Right ventricle myocardium superior (tissue), 1 donor: ENCODE measurements at places on chromosomes 1 and 21. TPM values are rescaled to one million over a fixed set of nuclear protein-coding genes. Genes with fewer than 3 reads are reported as not detected.

DNA sequence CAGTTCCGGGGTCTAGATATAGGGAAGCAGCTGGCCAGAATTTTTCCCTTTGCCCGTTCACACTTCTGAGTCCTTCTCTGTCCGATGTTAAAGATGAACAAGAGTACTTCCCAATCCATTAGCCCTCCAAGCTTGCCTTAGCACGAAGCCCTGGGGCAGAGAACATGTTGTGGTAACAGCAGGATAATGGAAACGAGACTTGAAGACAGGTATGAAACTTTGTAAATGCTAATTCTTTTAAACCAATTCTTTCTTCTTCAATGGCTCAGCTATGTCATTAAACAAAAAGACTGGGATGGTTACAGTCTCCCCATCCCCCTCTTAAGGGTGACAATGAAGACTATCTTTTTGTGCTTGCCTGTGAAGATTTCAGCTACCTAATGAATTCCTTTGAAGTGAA, 218.5 kb downstream of the PLA2G4A start:
- no peak for DNase-seq

GRCh38 chr1:93546162-93546863, 98.4 kb downstream of the FNBP1L start:
- DNase-seq = no peak

DNA sequence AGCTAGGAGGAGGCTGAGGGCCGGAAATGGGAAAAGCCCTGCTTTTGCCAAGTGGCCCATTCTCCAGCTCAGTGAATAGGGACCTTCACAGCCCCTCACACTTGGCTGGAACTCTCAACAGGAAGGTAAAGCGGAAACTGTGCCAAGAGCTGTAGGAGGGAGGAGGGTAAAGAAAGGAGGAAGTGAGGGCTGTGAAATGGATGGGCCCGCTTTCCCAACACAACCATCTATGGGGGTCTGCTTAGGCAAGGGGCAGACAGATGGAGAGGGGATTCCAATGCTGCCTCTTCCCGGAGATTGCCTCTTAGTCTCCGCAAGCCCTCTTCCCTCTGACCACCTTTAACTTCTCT, 5.2 kb downstream of the INKA2 start:
- no peak for DNase-seq

- DNase-seq = no peak
These were observed 67.7 kb downstream of the NAV1 start for GRCh38 chr1:201606623-201607022.

- peak; percentile 17 for DNase-seq
These were observed at the start of gene ANKRD65 for GRCh38 chr1:1421147-1421906. ANKRD65 (minus strand) TSS chr1:1421276; CDS start chr1:1421005, 271 bp downstream.

DNA sequence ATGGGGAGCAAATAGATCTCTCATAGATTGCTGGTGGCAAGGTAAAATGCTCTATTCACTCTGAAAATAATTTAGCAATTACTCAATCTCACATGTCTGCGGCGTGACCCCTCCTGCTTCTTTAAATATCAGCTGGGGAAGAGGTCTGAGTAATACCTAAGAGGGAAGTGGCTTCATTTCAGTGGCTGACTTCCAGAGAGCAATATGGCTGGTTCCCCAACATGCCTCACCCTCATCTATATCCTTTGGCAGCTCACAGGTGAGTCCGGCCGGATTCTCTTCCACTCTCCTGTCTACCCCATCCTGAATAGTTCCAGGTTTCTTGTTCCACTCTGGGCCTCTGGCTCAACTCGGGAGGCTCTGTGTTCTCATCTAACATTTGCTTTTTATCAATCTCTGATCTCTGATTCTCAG, at the start of gene SLAMF7:
Gene SLAMF7, plus strand, starts transcription at position 150 of the 414 bp plus-strand sequence. Its CDS starts 55 bp downstream, at position 205.
- peak; percentile 42 for DNase-seq

DNA sequence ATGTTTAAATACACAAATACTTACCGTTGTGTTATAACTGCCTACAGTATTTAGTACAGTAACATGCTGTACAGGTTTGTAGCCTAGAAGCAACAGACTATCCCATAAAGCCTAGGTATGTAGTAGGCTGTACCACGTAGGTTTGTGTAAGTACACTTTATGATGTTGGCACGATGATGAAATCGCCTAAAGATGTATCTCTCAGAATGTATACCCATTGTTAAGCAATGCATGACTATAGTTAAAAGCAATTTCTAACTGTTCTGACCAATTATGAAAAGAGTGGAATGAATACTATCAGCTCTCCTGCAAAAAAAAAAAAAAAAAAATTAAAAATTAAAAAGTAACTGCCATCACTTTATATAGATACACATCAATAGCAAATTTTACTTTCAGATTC, 11.4 kb downstream of the HP1BP3 start:
- no peak for DNase-seq

Gene S100A13
- total RNA-seq = 153 TPM

GRCh38 chr21:16205527-16205926, 475.7 kb downstream of the USP25 start:
- no peak for DNase-seq

DNA sequence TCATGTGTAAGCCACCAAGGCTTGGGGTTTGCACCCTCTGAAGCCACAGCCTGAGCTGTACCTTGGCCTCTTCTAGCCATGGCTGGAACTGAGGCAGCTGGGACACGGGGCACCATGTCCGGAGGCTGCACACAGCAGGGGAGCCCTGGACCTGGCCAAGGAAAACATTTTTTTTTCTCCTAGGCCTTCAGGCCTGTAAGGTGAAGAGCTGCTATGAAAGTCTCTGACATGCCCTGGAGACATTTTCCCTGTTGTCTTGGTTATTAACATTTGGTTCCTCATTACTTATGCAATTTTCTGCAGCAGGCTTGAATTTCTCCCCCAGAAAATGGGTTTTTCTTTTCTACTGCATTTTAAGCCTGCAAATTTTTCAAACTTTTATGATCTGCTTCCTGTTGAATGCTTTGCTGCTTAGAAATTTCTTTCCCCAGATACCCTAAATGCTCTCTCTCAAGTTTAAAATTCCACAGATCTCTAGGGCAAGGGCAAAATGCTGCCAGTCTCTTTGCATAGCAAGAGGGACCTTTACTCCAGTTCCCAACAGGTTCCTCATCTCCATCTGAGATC, 295.8 kb downstream of the LTN1 start:
- DNase-seq = no peak

Gene CROCC
- total RNA-seq = 6.9 TPM
